Eye (tissue), 1 donor: ENCODE measurements at places on chromosomes 5 and 9.

DNA sequence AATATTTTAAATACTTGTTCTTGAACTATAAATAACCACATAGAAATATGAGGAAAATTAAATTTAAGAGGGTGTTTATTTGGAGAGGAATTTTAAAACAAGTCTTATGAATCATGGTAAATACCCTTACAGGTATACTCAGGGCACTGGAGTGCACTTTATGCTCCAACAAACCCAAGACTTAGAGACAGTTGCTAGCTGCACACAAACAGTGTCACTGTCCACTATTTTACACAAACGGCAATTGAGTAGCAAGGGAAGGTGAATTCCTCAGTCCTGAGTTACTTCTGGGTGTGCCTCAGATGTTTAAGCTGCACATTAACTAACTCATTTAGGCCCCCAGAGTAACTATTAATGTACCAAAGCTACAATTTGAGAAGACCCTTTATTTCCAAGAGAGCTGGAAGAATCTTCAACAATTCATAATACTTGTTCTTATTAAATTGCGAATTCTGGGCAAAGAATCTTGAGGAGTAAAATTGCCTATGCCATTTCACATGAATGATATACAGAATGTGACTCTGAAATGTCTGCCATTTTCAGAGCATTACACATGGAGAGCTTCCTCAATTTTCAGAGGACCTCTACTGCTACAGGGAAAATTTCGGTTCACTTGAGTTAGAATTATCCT, 371.2 kb downstream of the PDE4D start:
- no peak for DNase-seq

DNA sequence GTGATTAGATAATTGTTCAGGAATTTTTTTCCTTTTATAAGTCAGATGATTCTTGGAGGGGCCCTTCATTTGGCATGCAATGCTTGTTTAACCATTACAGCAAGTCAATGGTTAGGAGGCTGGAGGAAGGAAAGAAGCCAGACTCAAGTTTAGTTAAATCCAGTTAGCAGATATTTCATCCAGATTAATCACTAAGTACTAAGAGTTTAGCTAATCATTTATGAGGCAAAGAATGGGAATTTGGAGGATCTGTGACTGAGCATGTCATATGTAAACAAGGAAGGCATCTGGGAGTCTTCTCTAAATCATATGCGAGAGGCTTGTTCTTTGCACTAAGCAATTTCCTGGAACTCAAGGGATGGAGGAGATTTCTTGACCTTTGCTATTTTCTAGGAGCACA, 145.3 kb upstream of the SGCD start:
- no peak for DNase-seq

- DNase-seq: no peak
Observed at GRCh38 chr9:87805259-87805658, 77.4 kb upstream of the SPATA31E1 start.

DNA sequence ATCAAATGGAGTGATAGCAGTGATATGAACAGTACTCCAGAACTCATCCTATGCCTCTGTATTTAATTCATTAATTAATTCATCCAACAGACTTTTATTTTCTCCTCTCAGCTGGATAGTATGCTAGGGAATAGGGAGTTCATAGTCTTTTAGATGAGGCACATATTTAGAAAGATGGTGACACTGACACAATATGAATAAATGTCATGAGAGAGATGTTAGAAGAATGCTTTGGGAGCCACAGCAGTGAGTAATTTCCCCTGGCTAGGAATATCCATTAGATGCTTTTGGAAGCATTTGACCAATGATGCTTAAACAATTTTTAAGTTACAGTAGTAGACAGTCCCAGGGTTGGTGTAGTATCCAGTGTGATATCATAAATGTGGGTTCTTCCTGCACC, 428.7 kb upstream of the SGCD start:
- DNase-seq: no peak
